Right cardiac atrium (tissue), 5 donors: ENCODE measurements at places on chromosomes 2 and 18. TPM values are rescaled to one million over a fixed set of nuclear protein-coding genes. Genes with fewer than 3 reads are reported as not detected.

DNA sequence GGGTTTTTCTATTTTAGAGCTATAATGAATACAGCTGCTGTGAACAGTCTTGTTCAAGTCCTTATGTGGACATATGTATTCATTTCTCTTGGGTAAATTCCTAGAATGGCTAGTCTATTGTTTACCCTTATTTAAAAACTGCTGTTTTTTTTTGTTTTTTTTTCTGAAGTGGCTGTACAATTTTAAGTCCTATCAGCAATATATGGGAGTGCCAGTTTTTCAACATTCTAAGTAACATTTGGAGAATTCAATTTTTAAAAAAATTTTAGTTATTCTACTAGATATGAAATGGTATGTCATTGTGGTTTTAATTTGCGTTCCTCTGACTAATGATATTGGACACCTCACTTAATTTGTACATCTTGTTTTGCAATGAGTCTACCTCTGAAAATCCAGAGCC is 349.7 kb downstream of the SATB2 start:
- DNase-seq: no peak

DNA sequence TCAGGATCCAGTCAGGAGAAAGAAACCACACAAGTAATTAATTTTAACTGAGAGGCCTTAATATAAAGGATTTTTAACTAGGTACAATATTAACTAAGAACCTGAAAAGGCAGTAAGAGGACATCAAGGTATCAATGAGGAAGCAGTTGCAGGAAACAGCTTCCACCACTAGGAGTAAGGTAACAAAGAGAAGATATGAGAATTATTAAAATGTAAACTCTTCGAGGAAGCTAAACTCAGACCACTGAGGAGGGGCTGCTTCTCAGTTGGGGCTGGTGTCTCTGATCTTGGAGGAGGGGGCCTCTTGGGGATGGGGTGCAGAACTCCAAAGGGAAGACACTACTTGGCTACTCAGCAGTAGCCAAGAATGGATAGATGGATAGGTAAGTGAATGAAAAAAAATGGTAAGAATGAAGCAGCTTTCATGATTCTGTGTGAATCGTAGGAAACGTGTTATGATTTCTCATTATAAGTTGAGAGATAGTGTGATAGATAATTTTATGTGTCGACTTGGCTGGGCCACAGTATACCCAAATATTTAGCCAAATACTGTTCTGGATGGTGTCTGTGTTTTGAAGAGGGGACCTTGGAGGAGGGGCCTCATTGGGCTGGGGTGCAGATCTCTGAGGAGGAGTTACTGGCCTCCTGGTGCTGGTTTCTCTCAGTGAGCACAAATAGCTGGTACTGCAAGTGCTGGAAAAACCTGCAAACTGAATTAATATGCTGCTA is 547.7 kb upstream of the LRRTM1 start:
- no peak for DNase-seq

GRCh38 chr2:33485051-33485450 is 8.6 kb downstream of the RASGRP3 start:
- DNase-seq: no peak

DNA sequence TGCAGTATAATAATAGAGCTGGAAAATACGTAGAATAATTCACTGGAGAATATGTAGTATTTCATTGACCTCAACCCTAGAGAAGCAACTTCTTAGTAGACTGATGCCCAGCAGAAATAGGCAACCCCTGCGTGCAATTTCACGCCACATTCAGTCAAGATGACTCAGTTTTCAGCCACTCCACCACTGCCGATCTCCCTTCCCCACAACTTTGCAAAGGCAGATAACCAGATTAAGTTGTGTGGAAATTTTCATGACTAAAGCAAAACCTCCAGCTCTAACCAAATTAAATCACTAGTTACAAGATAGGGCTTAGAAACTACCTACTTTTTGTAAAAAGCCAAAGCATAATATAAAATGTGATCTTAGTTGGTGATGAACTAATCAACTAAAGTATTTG is 63.3 kb upstream of the STK17B start:
- no peak for DNase-seq

GRCh38 chr2:113273027-113273551 is 5.6 kb downstream of the PAX8 start:
- DNase-seq: no peak

Gene NEURL3
- not detected for total RNA-seq
